ENCODE measurements at places on chromosomes 6 and 20. TPM values are rescaled to one million over a fixed set of nuclear protein-coding genes. Genes with fewer than 3 reads are reported as not detected.
A peak's percentile ranks its signal among the peaks of the same experiment; 100 is the strongest.

- peaks cover 64% of the 10 kb centered on the region for H3K36me3 ChIP-seq
- no peaks in the 10 kb centered on the region for H3K27me3 ChIP-seq
- no peak for DNase-seq
- H3K4me1 ChIP-seq, result no peaks in the 10 kb centered on the region
- no peak overlapping the region for H3K27ac ChIP-seq
Observed at GRCh38 chr20:56483970-56484369, 15.5 kb downstream of the RTF2 start.

- H3K4me1 ChIP-seq, result no peaks in the 10 kb centered on the region
- H3K36me3 ChIP-seq, result no peaks in the 10 kb centered on the region
- peak; percentile 24 for DNase-seq
- H3K4me3 ChIP-seq, result no peak overlapping the region
- no peak overlapping the region for H3K27ac ChIP-seq
Observed at GRCh38 chr6:161736781-161737292, 463.0 kb upstream of the AGPAT4 start.

GRCh38 chr6:4225161-4225872 is 89.9 kb upstream of the ECI2 start:
- H3K4me1 ChIP-seq, result peaks cover 11% of the 10 kb centered on the region
- DNase-seq, result no peak
- H3K4me3 ChIP-seq, result no peak overlapping the region
- no peaks in the 10 kb centered on the region for H3K36me3 ChIP-seq
- H3K27me3 ChIP-seq, result no peaks in the 10 kb centered on the region

DNA sequence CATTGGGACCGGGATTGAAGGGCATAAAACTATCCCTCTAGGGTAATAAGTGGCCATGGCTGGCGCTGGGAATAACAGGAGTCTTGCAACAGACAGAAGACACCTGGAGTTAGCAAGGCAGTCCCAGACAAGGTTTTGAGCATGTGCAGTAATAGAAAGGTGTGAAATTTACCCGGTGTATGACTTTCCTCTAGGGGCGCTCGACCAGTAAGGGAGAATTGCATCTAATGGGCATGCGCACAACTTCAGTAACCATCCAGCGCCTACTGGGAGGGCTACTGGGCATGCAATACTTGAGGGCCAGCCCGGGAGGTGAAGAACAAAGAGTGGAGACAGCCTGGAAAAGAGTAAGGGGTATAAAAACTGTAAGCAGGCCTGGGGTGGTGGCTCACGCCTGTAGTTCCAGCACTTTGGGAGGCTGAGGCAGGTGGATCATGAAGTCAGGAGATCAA is 32.7 kb downstream of the SERPINB6 start:
- H3K4me3 ChIP-seq, result no peak overlapping the region
- H3K27me3 ChIP-seq, result peaks cover 3% of the 10 kb centered on the region
- H3K27ac ChIP-seq, result no peak overlapping the region

DNA sequence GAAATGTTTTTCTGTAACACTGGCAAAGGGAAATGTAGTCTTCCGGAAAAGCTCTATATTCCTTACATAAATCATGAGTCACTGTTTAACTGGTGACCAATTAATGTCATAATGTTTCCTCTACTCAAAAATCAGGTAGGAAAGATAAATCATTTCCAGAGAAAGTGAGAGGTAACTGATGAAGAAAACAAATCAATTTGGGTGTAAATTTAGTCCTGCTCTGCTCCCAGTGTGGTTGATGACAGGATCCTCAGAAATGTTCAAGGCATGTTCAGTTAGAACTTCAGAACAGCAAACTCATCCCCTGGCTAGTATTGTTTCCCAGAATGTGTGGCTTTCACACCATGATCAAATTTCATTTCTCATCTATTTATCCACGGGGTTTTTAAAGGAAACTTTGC is 38.8 kb upstream of the SPACA1 start:
- no peaks in the 10 kb centered on the region for H3K27me3 ChIP-seq
- H3K4me3 ChIP-seq, result no peak overlapping the region
- no peaks in the 10 kb centered on the region for H3K36me3 ChIP-seq
- peak; percentile 29 for DNase-seq
- H3K4me1 ChIP-seq, result no peaks in the 10 kb centered on the region

- H3K27me3 ChIP-seq, result no peaks in the 10 kb centered on the region
- H3K36me3 ChIP-seq, result no peaks in the 10 kb centered on the region
- no peaks in the 10 kb centered on the region for H3K4me1 ChIP-seq
- peak; percentile 69 for DNase-seq
Observed at GRCh38 chr6:169640351-169640852, 61.4 kb downstream of the WDR27 start.

GRCh38 chr6:11769811-11770545 is 8.6 kb downstream of the ADTRP start:
- H3K36me3 ChIP-seq, result no peaks in the 10 kb centered on the region
- H3K27ac ChIP-seq, result peak overlapping the region; percentile 98
- no peak for DNase-seq
- no peaks in the 10 kb centered on the region for H3K27me3 ChIP-seq
- H3K4me3 ChIP-seq, result 0 out of 2 replicates have a peak overlapping the region, but pooled peaks have one; percentile 7

- DNase-seq, result peak; percentile 92
- H3K27me3 ChIP-seq, result no peaks in the 10 kb centered on the region
- H3K4me3 ChIP-seq, result peak overlapping the region; percentile 21
- H3K4me1 ChIP-seq, result peaks cover 37% of the 10 kb centered on the region
Observed at GRCh38 chr20:24651171-24651975, 181.9 kb downstream of the SYNDIG1 start.

DNA sequence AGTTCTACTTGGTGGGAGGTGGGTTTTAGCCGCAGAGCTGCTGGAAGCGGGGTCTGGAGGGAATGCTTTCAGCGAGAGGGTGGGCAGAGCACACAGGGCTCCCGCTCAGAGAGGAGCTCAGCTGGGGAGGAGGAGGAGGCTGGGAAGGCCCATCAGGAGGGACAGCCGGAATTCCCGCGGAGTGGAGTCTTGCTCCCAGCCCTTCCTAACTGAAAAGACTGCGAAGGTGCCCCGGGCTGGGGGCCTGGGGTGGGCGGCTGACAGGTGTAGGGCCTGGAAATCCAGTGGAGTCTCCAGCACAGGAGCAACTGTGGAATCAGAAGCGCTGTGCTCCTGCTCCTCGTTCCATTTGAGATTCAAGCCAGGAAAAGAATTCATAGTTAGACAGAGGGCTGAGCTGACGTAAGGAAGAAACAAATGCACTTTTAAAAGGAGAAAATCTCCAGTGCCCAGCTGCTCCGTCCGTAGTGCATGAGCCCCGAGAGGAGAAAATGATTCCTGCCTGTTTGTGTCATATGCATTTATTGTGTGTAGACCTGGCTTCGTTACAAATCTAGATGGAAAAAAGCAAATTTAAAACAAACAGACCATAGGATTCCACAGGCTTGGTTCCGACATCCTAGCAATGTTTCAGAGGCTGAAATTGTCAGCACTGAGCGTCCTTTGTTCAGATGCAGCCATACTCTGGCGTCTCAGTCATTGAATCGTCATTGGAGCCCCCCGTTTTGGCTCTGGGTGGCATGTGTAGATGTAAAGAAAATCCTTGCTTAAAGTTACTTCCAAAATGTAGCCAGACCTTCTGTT is 197.7 kb downstream of the SMOC2 start:
- DNase-seq, result no peak
- H3K36me3 ChIP-seq, result no peaks in the 10 kb centered on the region
- H3K4me1 ChIP-seq, result no peaks in the 10 kb centered on the region
- no peak overlapping the region for H3K27ac ChIP-seq

GRCh38 chr20:33348136-33348937 is 53.0 kb downstream of the CDK5RAP1 start:
- H3K4me1 ChIP-seq, result no peaks in the 10 kb centered on the region
- no peak overlapping the region for H3K27ac ChIP-seq
- DNase-seq, result no peak
- H3K36me3 ChIP-seq, result no peaks in the 10 kb centered on the region
- no peak overlapping the region for H3K4me3 ChIP-seq

GRCh38 chr20:23272176-23273029 is 78.2 kb upstream of the NXT1 start:
- H3K4me3 ChIP-seq, result no peak overlapping the region
- H3K36me3 ChIP-seq, result no peaks in the 10 kb centered on the region
- no peaks in the 10 kb centered on the region for H3K4me1 ChIP-seq

GRCh38 chr6:106614592-106615257 is 14.6 kb downstream of the RTN4IP1 start:
- no peaks in the 10 kb centered on the region for H3K36me3 ChIP-seq
- no peaks in the 10 kb centered on the region for H3K27me3 ChIP-seq
- no peak overlapping the region for H3K4me3 ChIP-seq
- no peaks in the 10 kb centered on the region for H3K4me1 ChIP-seq
- DNase-seq, result no peak
- no peak overlapping the region for H3K27ac ChIP-seq

DNA sequence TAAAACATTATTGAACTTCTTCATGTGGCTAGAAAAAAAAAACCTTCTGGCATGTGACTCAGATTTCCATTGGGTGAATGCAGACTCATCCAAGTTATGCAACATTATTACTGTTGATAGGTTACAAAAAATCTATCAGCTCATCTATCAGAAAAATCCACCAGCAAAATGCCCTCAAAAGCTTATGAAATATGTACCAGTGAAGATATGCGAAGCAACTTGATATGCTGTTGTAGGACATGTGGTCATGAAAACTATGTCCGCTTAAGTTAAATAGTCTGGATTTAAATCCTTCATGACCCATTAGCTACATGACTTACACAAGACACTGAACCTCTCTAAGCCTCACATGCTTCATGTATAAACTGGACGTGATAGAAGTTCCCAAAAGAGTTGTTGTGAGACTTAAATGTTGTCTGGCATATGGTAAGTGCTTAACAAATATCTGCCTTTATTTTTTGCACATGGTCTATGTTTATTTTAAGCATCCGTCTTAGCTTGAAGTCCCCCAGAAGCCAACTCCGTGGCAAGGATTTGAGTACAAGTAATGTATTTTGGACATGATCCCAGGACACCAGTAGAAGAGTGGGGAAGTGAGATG is 12.5 kb upstream of the BFSP1 start:
- peak overlapping the region; percentile 97 for H3K27ac ChIP-seq
- no peaks in the 10 kb centered on the region for H3K36me3 ChIP-seq
- no peaks in the 10 kb centered on the region for H3K27me3 ChIP-seq
- peaks cover 22% of the 10 kb centered on the region for H3K4me1 ChIP-seq
- peak overlapping the region; percentile 49 for H3K4me3 ChIP-seq

DNA sequence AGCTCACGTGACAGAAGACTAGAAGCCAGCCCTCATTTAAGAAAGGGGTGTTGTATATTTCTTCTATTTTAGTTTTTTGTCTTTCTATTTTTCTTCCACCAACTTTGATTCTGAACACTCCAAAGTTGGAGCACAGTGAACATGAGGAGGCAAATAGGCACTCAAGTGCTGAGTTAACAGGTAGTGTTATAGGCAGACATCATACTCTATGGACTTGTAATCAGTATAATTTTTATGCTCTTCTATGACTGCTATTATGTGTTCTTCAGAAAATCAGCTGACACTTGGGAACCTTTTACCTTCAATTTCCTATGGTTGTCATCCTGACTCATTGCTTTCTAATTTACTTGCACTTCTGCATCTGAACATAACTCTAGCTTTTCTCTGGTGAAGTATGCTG is 396.3 kb upstream of the EYS start:
- H3K4me3 ChIP-seq, result no peak overlapping the region
- DNase-seq, result no peak
- no peak overlapping the region for H3K27ac ChIP-seq
- H3K36me3 ChIP-seq, result no peaks in the 10 kb centered on the region
- no peaks in the 10 kb centered on the region for H3K27me3 ChIP-seq

- peaks cover 17% of the 10 kb centered on the region for H3K4me1 ChIP-seq
- no peak for DNase-seq
- no peaks in the 10 kb centered on the region for H3K36me3 ChIP-seq
- no peak overlapping the region for H3K27ac ChIP-seq
- no peak overlapping the region for H3K4me3 ChIP-seq
Observed at GRCh38 chr20:2298701-2299100, 2.9 kb downstream of the TGM3 start.

DNA sequence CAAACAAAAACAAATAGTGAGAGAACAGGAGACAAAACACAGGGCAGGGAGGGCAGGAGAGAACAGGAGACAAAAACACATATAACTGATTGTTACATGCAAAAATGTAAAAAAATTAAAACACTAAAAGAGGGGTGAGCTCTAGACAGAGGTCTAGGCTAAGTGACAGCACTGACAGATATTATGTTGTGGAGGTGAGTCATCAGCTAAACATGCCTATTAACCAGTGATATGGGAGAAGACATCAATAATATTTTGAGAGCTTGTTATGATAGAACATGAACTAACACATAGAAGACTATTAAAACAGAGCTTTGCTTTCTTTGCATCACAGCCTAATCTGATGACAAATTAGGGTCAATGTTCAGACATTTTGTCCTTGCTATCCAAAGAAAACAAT is 972.7 kb downstream of the PRIM2 start:
- no peak for DNase-seq
- H3K27me3 ChIP-seq, result no peaks in the 10 kb centered on the region
- no peaks in the 10 kb centered on the region for H3K4me1 ChIP-seq
- H3K4me3 ChIP-seq, result no peak overlapping the region
- H3K36me3 ChIP-seq, result no peaks in the 10 kb centered on the region

DNA sequence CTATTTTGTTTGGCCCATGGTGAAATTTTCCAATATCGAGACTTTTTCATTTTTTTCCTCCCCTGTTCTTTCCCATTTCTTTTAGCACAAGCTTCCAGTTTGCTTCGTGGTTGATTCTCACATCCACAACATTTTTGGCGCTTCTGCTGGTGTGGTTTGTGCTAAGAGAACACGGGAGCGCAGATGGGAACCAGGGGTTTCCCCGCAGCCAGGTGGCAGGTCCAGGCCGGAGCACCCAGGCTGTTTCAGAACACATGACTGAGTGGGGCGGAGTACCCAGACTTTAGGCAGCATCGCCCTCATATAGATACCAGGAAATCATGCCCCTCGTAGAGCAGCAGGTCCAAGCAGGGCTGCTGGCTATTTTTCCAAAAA is 58.0 kb downstream of the SYTL3 start:
- no peak for DNase-seq
- H3K4me1 ChIP-seq, result peaks cover 12% of the 10 kb centered on the region
- no peak overlapping the region for H3K4me3 ChIP-seq
- H3K27me3 ChIP-seq, result no peaks in the 10 kb centered on the region
- H3K27ac ChIP-seq, result no peak overlapping the region

DNA sequence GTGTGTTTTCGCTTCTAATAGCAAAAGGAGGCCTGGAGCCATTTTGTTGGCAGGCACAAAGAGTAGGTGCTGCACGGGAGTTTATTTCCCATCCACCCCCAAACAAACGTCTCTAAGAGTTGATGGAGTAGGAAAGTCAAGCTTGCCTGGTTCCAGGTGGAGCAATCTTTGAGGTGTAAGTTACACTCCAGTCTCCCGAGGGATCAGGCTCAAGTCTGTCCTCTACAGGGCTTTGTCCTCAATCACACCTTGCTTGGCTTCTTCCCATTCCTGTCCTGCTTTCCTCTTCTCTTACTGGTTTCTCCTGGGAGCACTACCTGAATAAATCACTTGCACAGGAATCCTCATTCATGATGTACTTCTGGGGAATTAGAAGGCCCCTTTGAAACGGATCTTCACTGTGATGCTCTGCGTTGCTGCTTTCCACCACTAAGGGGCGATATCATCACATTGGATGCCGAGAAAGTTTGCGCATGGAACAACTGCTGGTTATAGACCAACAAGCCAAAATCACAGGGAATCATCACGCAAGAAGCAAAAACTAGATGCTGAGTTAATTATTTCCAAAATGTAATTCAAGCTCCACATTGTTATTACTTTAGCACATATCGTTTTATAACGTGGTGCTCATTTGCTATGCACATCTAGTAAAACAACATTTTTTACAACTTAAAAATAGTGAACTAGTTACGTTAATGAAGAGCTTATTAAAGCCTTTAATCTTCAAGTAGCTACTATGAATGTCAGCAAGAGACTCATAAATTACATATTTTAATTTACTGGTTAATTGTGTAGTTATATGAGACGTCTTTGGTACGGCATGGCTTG is 156.8 kb downstream of the DNAH8 start:
- no peak overlapping the region for H3K4me3 ChIP-seq
- no peaks in the 10 kb centered on the region for H3K36me3 ChIP-seq
- no peaks in the 10 kb centered on the region for H3K4me1 ChIP-seq
- H3K27me3 ChIP-seq, result no peaks in the 10 kb centered on the region
- H3K27ac ChIP-seq, result no peak overlapping the region
- DNase-seq, result peak; percentile 64

The HDGFL1 gene
- not detected for total RNA-seq

The CLPSL2 gene
- not detected for total RNA-seq

The TXLNB gene
- 0.13 TPM for total RNA-seq
